ENCODE measurements at places on chromosomes 13 and 19. TPM values are rescaled to one million over a fixed set of nuclear protein-coding genes. Genes with fewer than 3 reads are reported as not detected.

The ZNF567 gene
- 5.0 TPM for total RNA-seq

The CERS1 gene
- total RNA-seq = 5.6 TPM

The FFAR3 gene
- total RNA-seq = under 0.01 TPM

The PBX4 gene
- total RNA-seq = not detected

The BST2 gene
- total RNA-seq = 10.5 TPM

The MATK gene
- total RNA-seq = 0.22 TPM

The DAND5 gene
- total RNA-seq = under 0.01 TPM

The ZSWIM9 gene
- total RNA-seq = 2.2 TPM

The ZNF93 gene
- 4.2 TPM for total RNA-seq

The POLR1D gene
- total RNA-seq = 86.1 TPM

The UBA52 gene
- 1,121 TPM for total RNA-seq

The ARL11 gene
- 0.22 TPM for total RNA-seq

The SPTBN4 gene
- total RNA-seq = 0.22 TPM

The PGPEP1 gene
- 12.1 TPM for total RNA-seq

The PTGIR gene
- 0.20 TPM for total RNA-seq

The TNNT1 gene
- total RNA-seq = not detected

The SPART gene
- 50.8 TPM for total RNA-seq

The ODAD3 gene
- under 0.01 TPM for total RNA-seq

The KLHL1 gene
- not detected for total RNA-seq

The TTC9B gene
- total RNA-seq = not detected

The WTIP gene
- total RNA-seq = 22.2 TPM

The ZSCAN1 gene
- not detected for total RNA-seq

The ZNF571 gene
- 1.1 TPM for total RNA-seq

The MAP4K1 gene
- total RNA-seq = not detected

The TBXA2R gene
- 1.5 TPM for total RNA-seq

Measured in lung microvascular endothelial cell (primary cell).